SJCRH30 (cell line): ENCODE measurements at places on chromosomes 7 and 10.

DNA sequence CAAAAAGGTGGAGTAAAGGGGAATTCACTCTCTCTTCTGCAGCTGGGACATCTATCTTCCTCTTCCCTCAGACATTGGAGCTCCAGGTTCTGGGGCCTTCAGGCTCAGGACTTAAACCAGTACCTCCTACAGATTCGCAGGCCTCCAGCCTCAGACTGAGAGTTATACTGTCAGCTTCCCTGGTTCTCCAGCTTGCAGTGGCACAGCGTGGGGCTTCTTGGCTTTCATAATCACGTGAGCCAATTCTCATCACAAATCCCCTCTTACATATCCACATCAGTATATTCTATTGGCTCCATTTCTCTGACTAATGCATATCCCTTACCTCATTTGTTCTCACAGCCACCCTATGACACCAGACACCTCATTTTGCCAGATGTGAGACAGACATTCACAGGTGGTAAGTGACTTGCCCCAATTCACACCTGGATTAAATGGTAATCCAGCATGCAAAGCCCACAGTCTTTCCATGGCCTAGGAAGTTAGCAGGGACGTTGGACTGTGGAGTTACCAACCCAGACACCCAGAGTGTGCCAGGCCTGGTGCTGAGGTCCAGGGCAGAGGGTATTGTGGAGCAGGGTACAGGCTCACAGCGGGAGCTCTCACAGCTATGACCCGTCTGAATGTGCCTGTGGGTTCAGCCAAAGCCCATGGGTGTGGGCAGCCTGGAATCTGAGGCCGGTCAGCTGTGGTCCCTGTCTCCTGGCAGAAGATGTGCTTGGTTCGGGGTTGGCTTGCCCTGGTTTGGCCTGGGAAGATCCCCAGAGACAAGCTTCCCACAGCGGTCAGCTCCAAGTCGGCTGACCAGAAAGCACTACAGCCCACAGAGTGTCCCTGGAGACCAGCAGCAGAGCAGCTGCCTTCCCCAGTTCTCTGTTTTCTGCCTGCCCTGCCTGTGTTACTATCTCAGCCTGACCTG lies 18.4 kb upstream of the ZCCHC24 start:
- peak; percentile 94 for DNase-seq
- peak overlapping the region; percentile 97 for H3K27ac ChIP-seq
- H3K4me3 ChIP-seq: no peak overlapping the region
- peaks cover 28% of the 10 kb centered on the region for H3K4me1 ChIP-seq

DNA sequence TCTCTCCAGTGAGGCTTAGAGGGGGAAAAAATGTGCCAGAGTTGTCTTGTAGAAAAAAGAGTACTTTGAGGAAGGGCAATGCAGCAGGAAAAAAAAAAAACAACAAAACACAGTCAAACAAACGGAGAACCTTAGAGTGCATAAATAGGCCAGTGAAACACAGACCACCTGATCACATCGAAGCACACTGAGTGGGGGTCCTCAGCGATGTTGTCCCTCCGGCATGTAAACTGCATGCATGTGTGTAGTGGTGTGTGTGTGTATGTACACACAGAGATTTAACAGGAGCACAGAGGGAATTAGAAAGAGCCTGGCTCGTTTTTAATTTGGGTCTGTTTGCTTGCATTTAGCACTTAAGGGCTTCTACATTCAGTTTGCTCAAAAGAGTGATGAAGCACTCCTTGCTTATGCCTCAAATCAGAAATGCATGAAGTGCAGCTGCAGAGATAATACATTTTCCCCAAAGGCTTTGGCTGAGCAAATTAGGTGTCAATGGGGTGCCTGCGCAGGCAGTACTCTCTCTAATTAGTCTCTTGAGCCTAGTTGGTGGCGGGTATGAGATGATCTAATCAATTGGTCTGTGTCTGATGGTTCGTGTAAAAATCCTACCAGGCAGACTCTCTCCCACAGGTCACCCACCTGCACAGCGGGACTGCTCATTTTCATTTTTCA lies 62.7 kb upstream of the FZD1 start:
- DNase-seq: no peak
- no peaks in the 10 kb centered on the region for H3K4me1 ChIP-seq
- H3K4me3 ChIP-seq: no peak overlapping the region
- no peaks in the 10 kb centered on the region for H3K27me3 ChIP-seq

DNA sequence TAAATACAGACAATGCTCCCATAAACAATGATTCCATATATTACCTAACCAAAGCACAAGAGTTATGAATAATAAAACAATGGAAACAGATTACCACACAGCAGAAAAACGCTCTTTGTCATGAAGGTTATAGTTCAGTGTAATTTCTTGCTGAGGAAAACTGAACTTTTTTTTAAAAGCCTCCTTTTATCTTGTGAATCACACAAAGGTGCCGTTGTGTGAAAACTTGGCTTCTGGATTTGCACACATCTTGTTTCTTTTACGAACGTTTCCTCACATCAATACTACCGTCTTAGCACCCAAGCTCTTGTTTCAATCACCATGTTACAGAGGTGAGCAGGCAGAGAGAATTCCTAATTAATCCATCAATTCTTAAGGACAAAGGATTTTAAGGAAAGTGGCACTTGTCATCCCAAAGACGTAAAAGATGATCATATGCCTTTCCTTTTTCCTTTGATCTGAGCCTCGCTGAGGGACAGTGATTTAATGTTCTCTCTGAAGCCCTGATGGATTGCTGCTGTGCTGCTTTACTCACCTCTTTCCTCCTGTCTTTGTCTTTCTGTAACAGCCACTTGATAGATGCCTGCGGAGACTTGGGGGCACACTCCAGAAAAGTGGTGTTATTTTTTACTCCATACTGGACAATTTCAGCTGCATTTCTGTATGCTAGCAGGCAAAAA lies 110.1 kb downstream of the CD36 start:
- H3K4me1 ChIP-seq: no peaks in the 10 kb centered on the region
- no peak for DNase-seq
- H3K27me3 ChIP-seq: no peaks in the 10 kb centered on the region

DNA sequence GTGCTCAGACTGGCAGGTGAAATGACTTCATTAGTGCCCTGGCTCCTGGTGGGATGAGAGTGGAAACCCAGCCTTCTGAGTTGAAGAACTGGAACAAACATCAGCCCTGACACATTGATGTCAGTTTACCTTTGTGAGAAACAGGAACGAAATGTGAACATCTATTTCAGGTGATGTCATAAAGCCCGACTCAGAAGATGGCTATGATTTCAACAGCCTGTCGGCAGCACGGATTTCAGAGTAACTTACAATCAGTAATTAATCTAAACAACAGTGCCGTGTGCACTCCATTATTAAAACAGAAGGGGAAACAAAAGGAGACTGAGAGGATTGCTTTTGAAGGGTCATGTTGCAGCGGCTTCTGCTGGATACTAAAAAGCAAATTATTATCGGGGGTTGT lies 243.2 kb downstream of the FRMD4A start:
- no peaks in the 10 kb centered on the region; the same call in 1 of the 2 replicates for H3K4me1 ChIP-seq
- no peak overlapping the region for H3K4me3 ChIP-seq
- no peaks in the 10 kb centered on the region for H3K27me3 ChIP-seq
- DNase-seq: no peak

- H3K4me1 ChIP-seq: no peaks in the 10 kb centered on the region; the same call in 1 of the 2 replicates
- H3K27me3 ChIP-seq: no peaks in the 10 kb centered on the region
- no peak for DNase-seq
- no peak overlapping the region for H3K27ac ChIP-seq
- H3K36me3 ChIP-seq: no peaks in the 10 kb centered on the region
These were observed 171.6 kb downstream of the LRRN3 start for GRCh38 chr7:111262293-111263116.
